Ammon's horn (tissue), 1 donor: ENCODE measurements at places on chromosomes 3 and 15.
A peak's percentile ranks its signal among the peaks of the same experiment; 100 is the strongest.

DNA sequence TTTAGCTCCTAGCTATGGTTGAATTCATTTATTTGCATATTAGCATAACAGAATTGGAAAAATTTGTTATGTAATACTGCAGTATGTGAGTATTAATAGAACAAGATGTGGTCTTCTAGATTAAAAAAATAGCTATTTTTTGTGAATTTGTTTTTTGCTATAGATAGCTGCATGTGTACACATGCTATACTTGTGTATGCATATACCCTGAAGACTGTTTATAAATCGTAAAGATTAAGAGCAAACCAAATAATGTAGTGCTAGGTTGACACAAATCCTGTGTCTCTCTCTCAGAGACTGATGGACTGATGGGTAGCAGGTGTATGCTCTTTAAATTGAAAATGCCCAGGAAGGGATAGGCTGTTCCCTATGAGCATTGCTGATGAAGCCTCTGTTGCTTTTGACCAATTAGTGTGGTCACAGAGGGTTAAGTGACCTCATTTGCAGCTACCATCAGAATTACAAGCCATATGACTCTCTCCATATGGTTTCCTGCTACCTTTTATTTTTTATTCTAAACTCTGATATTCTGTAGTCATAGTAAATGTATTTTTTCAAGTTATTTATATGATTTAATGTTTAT lies 9.0 kb downstream of the PLCL2 start:
- no peak for DNase-seq

DNA sequence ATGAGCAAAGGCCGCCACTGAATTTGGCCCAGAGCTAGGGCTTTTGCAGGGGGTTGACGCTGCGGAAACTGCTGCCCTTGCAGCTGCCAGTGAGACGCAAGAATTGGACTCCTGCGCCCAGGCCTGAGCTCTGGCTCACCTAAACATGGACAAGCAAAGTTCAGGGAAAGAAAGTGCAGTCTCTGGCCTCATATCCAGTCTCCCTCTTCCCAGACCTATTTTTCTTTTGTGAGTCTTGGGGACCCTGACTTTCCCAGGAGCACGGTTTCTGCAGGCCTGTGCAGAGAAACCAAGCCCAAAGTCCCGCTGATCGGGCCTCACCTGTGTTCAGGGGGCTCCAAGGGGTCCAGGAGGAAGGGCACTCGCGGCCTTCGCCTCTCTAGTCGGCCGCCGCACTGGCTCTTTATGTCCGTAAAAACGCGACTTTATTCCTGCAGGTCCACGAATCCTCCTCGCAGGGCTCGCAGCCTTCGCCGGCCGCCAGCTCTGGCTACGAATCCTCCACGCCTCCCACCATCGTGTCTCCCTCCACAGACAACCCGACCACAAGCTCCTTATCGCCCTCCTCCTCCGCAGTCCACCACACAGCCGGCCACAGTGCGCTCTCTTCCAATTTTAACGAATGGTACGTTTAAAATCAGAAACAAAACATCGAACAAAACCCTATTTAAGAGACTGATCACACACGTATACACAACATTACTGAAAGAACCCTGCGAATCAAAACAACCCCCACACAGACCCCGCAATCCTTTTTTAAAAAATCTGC lies 3.9 kb downstream of the ZIC1 start:
- DNase-seq: no peak

- peak; percentile 60 for DNase-seq
These were observed 29.3 kb upstream of the MEF2A start for GRCh38 chr15:99536422-99537040.

GRCh38 chr3:147903026-147903425 lies 493.9 kb downstream of the ZIC1 start:
- DNase-seq: no peak

DNA sequence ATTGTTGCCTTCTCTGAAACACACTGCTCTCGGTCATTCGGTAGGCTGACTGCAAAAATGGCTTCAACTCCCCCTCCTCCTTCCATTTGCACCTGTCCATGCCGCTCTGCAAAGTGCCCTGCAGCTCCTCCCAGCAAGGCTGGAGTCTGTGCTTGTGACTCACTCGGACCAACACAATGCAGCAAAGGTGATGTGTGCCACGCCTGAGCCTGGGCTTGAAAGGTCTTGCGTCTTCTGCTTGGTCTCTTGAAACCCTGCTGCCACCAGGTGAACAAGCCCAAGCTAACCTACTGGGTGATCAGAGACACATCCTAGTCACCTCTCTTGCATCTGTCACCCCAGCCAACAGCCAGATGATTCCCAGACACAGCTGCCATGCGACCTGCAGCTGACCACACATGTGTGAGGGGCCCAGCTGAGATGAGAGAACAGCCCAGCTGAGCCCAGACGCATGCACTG lies 71.1 kb downstream of the MGLL start:
- no peak for DNase-seq

DNA sequence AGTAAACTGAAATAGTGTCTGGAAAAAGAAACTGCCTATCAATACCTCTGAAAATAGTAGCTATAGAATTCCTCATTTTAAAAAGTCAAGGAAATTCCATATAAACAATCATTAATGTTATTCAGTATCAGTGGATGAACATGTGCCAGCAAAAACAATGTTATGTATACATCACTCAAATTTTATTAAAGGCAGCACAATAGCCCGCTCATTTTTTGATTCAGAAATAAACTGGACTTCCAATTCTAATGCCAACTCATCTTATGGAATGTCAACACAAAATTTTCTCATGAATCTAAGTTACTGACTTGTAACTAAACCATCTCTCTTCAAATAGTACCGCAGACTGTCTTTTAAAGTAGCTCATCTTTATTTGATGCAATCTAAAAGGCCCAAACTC lies 19.0 kb downstream of the THBS1 start:
- no peak for DNase-seq

- peak; percentile 81 for DNase-seq
These were observed 365.6 kb downstream of the MAGI1 start for GRCh38 chr3:65672871-65673815.

DNA sequence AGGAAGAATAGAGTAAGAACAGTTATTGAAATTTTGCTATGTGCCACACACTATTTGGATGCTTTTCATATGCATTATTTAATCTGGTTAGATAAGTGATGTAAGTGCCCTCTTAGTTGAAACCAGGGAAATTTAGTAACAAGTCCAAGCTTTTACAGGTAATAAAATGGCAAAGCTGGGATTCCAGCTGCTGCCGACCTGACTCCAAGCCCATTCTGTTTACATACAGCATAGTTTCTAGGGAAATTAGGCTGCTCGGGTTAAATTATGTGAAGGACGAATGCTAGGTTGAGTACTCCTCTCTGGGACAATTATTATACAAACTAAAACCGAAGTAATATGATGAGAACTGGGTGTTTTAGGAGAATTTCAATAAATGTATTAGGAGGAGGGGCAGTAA lies 38.7 kb upstream of the FAH start:
- DNase-seq: no peak

DNA sequence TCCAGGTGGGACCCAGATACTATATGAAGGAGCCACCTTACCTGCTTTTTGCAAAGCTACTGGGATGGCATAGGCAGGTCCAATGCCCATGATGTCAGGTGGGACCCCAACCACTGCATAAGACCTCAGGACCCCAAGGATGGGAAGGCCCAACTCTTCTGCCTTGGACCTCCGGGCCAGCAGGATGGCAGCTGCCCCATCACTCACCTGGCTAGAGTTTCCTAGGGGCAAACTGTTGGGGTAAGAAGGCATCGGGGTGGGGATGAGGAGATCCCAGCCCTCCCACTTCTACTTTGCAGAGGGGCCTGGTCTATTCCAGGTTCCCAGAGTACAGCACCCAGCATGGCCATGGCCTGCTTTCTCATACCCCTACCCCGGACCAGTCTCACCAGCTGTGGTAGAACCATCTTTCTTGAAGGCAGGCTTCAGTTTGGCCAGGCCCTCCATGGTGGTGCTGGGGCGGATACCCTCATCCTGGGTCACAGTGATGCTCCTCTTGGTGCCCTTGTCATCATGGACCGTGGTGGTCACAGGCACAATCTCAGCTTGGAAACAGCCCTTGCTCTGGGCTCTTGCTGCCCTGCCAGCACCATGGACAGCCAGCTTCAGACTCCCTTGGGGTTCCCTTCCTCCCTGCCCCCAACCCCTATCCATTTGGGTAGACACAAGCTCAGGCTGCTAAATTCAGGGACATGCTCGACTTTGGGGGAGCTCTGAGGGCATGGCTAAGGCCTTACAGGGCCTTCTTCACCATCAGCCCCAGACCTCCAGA lies 10.6 kb downstream of the ACAA1 start:
- DNase-seq: no peak

DNA sequence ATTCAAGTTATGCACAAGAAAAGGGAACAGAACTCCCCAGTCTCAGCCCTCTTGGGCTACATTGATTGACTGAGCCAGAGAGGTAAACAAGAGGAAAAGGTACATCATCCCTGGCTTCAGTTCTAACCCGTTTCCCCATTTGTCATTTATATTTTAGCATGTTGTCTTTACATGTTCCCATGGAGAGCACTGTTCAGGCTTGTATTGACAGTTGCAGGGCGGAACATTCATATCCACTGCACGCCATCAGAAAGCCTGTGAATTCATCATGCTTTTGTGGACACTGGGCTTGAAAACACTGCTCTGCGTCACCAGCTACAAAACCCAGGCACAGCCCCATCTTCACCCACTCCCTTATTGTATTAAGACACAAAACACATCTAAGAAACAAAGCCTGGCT lies 240.9 kb upstream of the EIF1B start:
- DNase-seq: no peak

DNA sequence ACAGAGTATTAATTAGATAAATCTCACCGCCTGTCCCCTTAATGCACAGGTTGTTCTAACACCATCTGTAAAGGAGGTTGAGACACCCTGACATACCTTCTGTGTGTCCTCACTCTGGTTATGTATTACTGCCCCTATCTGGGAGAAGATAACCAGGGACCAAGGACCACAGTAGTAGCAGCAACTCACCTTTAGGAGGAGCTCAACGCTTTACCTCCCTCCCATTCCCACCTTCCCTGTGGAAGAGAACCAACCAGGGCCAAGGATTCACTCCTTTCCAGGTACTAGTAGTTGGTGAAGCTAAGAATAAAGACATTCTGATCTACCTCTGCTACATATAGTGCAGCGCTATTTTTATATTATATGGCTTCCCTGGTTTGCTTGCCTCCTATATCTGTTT lies 232.6 kb downstream of the MEX3B start:
- no peak for DNase-seq

DNA sequence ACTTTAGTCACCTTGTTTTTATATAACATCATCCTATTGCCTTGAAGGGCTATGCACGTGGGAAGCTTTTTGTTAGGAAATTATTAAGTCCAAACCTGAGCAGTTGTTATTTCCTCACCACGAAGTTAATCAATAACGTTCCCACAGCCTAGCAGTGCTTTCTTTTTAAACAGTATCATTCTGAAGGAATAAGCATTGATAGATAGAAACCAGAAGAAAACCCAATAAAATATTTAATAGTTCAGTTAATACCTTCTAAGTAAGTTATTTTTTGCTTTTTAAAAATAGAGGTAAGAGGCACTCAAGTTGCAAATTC lies 149.3 kb downstream of the KCNMB2 start:
- no peak for DNase-seq

DNA sequence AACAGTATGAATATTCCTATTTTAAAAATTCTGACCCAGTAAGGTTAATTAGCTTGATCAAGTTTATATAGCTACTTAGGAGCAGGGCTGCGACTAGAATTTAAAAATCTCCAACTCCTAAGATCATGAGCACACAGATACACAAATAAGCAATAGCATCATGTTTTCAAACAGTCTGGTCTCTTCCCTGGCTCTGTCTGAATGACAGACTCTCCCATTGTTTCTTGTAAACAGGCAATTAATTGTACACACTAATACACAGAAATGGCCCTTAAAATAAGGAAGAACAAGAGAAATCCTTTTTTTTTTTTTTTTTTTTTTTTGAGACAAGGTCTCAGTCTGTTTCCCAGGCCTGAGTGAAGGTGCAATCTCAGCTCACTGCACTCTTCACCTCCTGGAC lies 1064.4 kb upstream of the CFAP20DC start:
- peak; percentile 39 for DNase-seq

- no peak for DNase-seq
These were observed 17.1 kb downstream of the CHST13 start for GRCh38 chr3:126540951-126541627.

DNA sequence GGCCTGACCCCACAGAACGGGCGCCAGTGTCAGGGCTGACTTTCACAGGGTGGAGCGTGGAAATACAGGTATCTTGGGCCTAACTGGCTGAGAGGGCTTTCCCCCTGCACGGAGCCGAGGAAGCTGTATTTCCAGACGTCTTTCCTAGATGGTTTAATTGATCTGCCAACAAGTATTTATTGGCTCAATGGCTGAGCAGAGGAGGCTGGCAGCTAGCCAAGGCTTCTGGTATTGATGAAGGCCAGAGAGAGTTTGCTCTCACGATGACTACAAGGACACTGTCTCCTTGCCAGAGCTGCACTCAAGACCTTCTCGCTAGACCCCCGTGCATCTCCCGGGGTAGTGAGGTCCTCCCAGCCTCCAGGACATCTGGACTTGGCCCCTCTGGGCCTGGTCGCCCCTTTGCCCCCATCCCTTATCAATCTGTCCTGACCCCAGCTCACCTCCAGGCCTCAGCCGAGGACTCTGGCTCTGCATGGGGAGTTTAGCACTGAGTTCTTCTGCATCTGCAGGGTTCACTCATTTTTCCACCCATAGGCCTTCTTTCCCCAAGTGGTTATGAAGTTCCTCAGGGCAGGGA lies 20.6 kb downstream of the SPSB4 start:
- DNase-seq: no peak

- DNase-seq: peak; percentile 47
These were observed 60.3 kb downstream of the STRIT1 start for GRCh38 chr3:155233213-155233612.

GRCh38 chr3:178583963-178584575 lies 47.8 kb downstream of the KCNMB2 start:
- no peak for DNase-seq

- DNase-seq: no peak
These were observed 1.3 kb upstream of the OXSR1 start for GRCh38 chr3:38163841-38164642.

GRCh38 chr15:66740802-66741201 lies 38.8 kb downstream of the SMAD6 start:
- DNase-seq: no peak

GRCh38 chr3:130979117-130979516 lies 47.5 kb downstream of the ASTE1 start:
- DNase-seq: no peak

GRCh38 chr3:67551361-67552016 lies 102.9 kb downstream of the SUCLG2 start:
- DNase-seq: peak; percentile 11

- DNase-seq: no peak
These were observed 125.6 kb downstream of the LRRK1 start for GRCh38 chr15:101044625-101045235.

DNA sequence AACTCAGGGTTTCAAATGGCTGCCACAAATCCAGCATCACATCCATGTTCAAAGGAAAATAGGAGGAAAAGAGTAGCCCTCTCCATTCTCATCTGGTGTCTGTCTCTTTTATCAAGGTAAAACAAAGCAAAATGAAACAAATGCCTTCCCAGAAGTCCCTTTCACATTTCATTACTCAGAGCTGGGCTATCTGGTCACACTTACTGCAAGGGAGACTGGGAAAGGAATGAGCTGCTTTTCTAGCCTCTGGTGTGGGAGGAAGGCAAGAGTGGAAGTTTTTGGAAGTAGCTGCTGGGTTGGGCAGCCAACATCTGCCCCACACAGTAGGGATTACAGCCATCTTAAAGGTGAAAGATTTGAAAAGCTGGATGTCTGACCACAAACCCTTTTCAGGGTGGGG lies 51.8 kb downstream of the KLF15 start:
- DNase-seq: no peak

- DNase-seq: no peak
These were observed 49.4 kb upstream of the FMN1 start for GRCh38 chr15:33243869-33244268.

GRCh38 chr3:110126065-110126464 lies 788.7 kb upstream of the DPPA4 start:
- DNase-seq: no peak
